Stimulated activated CD4-positive, alpha-beta T cell treated with anti-CD3 and anti-CD28 coated beads, Interleukin-12 subunit alpha, Interleukin-12 subunit beta, amount 100 ng/mL, for 48 hours (primary cell): ENCODE measurements at places on chromosomes 6 and 20.

DNA sequence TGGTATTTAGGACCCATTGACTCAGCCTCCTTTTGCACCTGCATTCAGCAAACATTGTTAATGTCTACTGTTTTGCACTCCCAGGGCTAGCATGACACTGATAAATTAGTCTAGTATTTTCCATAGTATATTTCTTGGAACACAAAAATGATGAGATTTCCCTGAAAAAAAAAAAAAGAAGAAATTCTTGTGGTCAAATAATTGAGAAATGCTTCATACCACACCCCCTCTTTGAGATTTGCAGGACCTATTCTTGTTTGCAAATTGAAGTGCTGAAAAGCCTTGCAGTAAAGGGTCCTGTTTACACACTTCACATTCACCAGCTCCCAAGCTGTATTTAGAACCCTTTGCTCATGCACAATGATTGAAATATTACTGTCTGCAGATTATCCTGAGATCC, 36.3 kb upstream of the CLIC5 start:
- DNase-seq = no peak

DNA sequence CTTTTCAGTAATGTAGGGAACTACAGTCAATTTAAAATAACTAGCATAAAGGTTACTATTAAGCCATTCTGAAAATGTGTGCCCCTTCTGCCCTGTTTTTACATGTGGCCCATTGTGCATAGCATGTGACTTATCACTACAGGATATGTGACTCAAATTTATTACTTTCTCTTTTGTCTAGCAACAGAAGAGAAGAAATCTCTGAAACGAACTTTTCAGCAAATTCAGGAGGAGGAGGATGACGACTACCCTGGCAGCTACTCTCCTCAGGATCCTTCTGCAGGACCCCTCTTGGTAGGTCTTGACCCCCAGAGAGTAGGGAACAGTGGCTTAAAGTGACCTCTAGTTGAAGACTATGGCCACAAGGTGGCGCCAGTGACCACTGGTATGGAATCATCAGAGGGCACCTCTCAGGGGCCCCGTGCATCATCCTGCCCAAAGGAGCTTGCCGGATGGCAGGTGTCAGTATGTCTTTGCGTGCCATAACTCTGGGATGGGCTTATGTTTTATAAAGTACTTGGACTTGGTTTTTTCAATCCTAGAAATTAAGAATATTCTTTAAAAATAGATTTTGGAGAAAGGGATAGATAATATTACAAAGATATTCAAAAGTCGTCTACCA, 23.9 kb downstream of the RPRD1B start:
- peak; percentile 57 for DNase-seq

DNA sequence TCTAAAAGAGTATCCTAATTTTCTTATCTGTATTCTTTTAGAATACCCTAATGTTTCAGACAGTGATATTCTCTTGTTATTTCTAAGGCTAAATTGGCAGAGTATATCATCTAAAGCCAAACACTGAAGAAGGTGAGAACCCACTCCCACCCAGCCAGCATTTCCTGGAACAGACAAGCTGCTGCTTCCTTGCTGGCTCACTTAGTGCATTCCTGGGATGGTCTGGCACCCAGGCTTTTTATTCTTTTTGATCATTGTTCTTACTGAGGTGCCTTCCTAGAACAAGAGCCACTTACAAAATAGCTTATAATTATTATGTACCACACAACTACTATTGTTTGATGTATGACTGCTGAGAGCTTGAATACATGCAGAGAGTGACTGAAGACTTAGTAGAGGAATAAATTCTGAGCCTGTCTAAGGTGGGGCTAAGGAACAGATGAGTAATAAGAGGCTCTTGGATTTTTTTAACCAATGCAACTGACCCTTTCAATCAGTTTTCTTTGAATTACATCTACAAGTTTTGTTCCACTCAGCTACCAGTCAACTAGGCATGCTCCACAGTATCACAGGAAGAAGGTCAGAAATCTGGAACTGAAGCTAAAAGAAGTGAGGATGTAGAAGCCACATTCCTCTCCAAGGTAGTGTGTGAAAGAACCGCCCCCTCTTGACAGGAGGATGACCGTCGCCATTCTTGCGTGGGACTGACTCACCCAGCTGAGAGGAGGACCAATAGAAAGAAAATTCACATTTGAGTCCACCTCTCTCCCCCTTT, 30.1 kb downstream of the PRPH2 start:
- DNase-seq = no peak

DNA sequence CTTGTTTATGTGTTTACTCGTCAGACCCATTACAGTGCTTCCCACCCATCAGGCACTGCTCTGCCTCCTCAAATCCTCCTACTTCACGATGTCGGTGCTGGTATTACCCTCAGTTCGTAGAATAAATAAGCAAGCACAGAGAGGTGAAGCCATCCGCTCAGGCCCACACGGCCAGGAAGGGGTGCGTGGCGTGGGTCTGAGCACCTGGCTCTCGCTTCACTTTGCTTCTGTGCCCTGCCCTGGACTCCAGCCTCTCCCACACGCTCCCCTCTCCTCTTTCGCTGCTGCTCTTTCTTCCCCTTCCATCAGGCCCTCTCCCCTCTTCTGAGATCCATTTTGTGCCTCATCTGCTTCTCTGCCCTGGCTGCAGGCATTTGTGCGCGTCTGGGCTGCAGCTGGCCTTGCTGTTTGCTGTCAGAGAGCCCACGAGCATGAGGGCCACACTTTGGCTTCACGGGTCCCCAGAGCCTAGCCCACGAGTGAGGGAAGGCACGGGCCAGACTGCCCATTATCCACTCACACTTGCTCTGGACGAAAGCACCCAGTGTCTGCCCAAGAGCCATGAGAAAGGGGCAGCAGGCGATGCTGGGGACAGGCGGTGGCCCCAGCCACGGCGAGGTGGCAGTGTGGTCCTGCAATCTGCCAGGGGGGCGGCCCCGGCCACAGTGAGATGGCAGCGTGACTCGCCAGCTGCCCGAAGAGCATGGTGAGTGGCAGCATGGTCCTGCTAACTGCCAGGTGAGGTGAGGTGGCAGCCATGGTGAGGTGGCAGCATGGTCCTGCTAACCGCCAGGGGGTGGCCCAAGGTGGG, 96.2 kb upstream of the MPC1 start:
- DNase-seq = no peak

DNA sequence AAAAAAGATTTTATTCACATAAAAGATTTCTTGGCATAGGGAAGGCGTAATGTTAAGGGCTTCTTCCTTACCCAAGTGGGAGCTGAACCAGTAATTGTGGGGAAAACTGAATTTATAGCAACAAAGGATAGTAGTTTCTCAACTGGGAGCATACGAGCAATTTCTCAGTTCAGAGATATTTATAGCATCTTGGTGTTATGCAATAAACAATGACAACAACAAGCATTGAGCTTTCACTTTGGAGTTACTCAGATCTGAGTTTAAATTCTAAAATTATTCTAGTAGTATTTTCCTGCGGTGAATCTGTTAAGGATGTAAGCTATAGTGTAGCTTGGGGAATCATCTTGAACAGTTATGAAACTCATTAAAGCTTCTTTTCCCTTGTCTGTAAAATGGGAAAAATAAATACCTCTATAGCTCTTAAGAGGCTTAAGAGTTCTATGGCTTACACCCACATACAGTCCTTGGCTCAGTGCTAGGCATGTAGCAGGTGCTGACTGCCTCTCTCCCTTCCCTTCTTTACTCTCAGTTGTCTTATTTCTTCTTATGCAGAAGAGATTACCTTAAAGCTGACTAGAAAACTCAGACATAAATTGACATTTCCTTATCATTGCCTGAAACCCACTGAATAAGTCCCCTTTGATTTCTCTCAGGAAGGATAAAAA, 58.8 kb downstream of the SAMD5 start:
- no peak for DNase-seq

- DNase-seq = no peak
Measured at GRCh38 chr20:286508-286907, 4.0 kb downstream of the C20orf96 start.

DNA sequence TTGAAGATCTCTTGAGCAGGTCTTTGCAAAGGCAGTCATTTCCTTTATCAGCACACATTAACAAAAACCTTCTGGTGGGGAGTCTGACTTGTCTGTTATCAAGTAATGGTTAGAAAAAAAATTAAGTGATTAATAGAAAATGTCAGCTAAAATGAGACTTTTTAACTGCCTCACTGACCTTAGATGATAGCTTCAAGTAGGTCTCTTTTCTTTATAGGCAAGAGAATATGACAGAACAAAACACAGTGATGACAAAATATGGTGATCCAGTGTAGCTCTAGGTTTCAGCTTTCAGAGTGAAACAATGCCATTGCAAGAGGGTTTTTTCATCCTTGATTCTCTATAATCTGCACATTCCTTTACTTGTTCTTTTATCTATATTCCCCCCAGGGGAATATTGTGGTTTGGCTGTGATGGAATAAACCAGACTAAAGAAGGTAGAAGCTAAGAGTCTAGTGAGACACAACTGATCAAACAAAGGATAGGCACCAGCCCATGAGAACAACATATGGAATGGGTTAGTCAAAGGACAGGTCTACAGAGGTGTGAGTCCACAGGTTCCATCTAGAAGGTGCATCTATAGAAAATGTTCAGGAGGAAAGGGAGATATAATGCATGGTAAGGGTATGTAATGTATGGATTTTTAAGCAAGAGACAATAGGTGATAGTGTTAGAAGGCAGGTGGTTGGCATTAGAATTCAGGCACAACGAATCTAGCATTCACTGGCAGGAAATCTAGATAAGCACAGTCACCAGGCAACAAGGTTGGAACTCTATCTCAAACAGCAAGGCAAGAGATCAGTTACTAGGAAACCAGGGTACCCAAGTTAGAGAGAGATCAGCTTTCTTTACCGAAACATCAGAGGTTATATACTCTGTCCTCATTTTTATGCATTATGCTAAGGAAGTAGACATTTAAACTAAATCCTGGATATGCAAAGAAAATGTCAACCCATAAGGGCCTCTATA, 228.9 kb upstream of the SMLR1 start:
- DNase-seq = no peak

DNA sequence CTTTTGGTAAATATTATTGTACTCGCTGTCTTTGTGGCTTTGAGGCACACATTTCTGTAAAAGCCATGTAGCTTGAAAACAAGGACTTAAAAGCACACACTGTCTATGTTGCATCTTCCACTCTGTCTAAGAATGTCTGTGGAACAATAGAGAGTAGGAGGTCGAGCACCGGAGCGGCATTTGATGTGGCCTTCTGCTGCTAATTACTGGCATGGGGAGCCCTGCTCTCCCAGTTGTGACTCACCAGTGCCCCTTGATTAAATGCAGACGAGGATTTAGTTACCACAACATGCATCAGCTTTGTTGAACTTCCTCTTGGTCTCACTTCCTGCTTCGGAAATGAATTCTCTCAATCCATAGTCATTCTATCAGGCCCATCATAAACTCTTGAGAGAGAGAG, 680.7 kb upstream of the SLC35B3 start:
- DNase-seq = no peak

DNA sequence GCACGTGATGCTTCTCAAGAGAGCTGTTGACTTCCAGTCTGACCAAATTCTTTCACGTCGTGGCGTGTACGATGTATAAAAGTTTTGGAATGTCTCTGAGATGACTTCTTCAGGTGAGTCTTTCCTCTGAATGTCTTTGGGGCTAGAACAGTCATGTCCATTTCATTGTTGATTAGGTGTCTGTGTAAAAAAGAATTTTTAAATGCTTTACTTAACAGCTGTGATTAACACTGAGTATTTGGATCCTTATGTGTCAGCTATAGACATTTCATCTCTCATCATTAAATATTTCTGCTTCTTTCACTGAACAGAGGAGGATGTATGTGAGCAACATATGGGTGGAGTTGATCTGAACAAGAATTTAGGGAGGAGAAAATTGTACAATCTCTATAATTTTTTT, 29.3 kb upstream of the KIF13A start:
- no peak for DNase-seq

GRCh38 chr6:56101141-56101553, 146.2 kb downstream of the COL21A1 start:
- DNase-seq = no peak

DNA sequence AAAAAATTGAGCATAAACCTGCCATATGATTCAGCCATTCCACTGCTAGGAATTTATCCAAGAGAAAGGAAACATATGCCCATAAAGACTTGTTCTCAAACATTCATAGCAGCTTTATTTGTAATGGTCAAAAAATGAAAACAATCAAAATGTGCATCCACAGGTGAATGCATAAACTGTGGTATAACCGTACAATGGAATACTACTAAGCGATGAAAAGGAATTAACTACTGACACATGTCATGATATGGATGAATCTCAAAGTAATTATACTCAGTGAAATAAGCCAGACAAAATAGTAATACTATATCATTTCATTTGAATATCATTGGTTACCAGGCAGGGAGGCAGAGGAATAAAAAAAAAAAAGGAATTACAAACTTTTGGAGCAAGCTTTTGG, 25.8 kb upstream of the BRPF3 start:
- DNase-seq = no peak

DNA sequence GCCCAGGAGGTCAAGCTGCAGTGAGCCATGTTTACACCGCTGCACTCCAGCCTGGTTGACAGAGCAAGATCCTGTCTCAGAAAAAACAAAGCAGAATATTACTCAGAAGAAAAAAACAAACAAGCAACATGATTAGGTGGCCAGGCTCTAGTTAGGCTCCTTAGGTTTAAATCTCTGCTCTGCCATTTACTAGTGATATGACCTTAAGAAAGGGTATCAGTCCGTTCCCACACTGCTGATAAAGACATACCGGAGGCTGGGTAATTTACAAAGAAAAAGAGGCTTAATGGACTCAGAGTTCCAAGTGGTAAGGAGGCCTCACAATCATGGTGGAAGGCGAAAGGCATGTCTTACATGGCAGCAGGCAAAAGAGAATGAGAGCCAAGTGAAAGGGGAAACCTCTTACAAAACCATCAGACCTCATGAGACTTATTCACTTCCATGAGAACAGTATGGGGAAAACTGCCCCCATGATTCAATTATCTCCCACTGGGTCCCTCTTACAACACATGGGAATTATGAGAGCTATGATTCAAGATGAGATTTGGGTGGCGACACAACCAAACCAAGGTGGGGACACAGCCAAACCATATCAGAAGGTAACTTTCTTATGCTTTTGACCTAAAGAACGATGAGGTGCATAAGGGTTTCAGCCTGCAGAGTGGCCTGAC, 2.4 kb upstream of the LTV1 start:
- DNase-seq = no peak

- no peak for DNase-seq
Measured at GRCh38 chr20:59725476-59726280, 121.3 kb downstream of the PHACTR3 start.

DNA sequence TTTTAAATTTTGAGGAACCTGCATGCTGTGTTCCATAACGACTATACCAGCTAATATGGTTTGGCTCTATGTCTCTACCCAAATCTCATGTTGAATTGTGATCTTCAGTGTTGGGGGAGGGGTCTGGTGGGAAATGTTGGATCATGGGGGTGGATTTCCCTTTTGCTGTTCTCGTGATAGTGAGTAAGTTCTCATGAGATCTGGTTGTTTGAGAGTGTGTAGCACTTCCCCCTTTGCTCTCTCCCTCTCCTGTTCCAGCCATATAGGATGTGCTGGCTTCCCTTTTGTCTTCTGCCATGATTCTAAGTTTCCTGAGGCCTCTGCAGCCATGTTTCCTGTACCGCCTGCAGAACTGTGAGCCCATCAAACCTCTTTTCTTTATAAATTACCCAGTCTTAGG, 61.8 kb upstream of the NEDD9 start:
- DNase-seq = no peak
